ENCODE measurements at places on chromosomes 13 and 19. TPM values are rescaled to one million over a fixed set of nuclear protein-coding genes. Genes with fewer than 3 reads are reported as not detected.

Gene GJB2
- not detected for total RNA-seq

Gene LPAR2
- 3.9 TPM for total RNA-seq

Gene SYT3
- total RNA-seq, result 0.15 TPM

Gene KIR2DL4
- not detected for total RNA-seq

Gene INSR
- 6.1 TPM for total RNA-seq

Gene MAP3K10
- total RNA-seq, result 4.9 TPM

Gene ATCAY
- 0.67 TPM for total RNA-seq

Gene ZNF235
- total RNA-seq, result 0.45 TPM

Gene FPR3
- not detected for total RNA-seq

Gene C13orf42
- total RNA-seq, result not detected

Gene DPF1
- 3.5 TPM for total RNA-seq

Gene RNF113B
- not detected for total RNA-seq

Gene LRP3
- 22.2 TPM for total RNA-seq

Gene CATSPERD
- total RNA-seq, result not detected

Gene TUBA3C
- not detected for total RNA-seq

Gene LATS2
- total RNA-seq, result 10.9 TPM

Gene TGFBR3L
- 6.9 TPM for total RNA-seq

Gene CRB3
- not detected for total RNA-seq

Gene KMT5C
- total RNA-seq, result 5.5 TPM

Gene MAP4K1
- total RNA-seq, result under 0.01 TPM

Gene SLC10A2
- not detected for total RNA-seq

Gene NLRP7
- total RNA-seq, result not detected

Gene ZNF470
- total RNA-seq, result 1.2 TPM

Gene KRTDAP
- not detected for total RNA-seq

Gene POU2F2
- total RNA-seq, result 0.17 TPM

Gene C1QTNF9
- not detected for total RNA-seq

Gene CHAMP1
- total RNA-seq, result 28.7 TPM

Gene PCP2
- not detected for total RNA-seq

Gene SIGLEC9
- not detected for total RNA-seq

Gene IGFL2
- total RNA-seq, result not detected

Gene C5AR2
- total RNA-seq, result not detected

Gene SIGLEC12
- total RNA-seq, result not detected

Gene SLC7A10
- total RNA-seq, result not detected

Gene ZNF780A
- total RNA-seq, result 11.1 TPM

Gene POLRMT
- total RNA-seq, result 28.4 TPM

Gene ZNF816
- 4.5 TPM for total RNA-seq

Gene NAPSA
- 0.45 TPM for total RNA-seq

Gene DENND1C
- total RNA-seq, result not detected

Gene KMT2B
- total RNA-seq, result 12.0 TPM

Gene KLC3
- total RNA-seq, result 0.15 TPM

Gene OR7C1
- total RNA-seq, result not detected

Gene TMEM221
- total RNA-seq, result under 0.01 TPM

Gene GNA15
- not detected for total RNA-seq

Gene S1PR4
- total RNA-seq, result not detected

Gene SLC25A42
- total RNA-seq, result 6.9 TPM

Gene OR10H1
- not detected for total RNA-seq

Gene SACS
- total RNA-seq, result 27.4 TPM

Gene C19orf38
- 0.15 TPM for total RNA-seq

Gene IL17D
- total RNA-seq, result 0.89 TPM

Gene APOC4
- not detected for total RNA-seq

All from bronchus fibroblast of lung (primary cell).